Suppressor macrophage (primary cell): ENCODE measurements at places on chromosomes 6 and 20.

- DNase-seq: no peak
These were observed 93.8 kb upstream of the CD93 start for GRCh38 chr20:23179766-23180403.

GRCh38 chr6:118320652-118321051, 227.4 kb upstream of the PLN start:
- DNase-seq: no peak

- peak; percentile 92 for DNase-seq
These were observed at the start of gene IFT52 for GRCh38 chr20:43590392-43591303. Gene IFT52 (plus strand): TSS chr20:43590937. CDS start chr20:43594699, 3,762 bp downstream.

- peak; percentile 58 for DNase-seq
These were observed 45.7 kb downstream of the RAMACL start for GRCh38 chr6:166540631-166541331.

- DNase-seq: peak; percentile 47
These were observed 73.2 kb downstream of the TRERF1 start for GRCh38 chr6:42378536-42378935.

DNA sequence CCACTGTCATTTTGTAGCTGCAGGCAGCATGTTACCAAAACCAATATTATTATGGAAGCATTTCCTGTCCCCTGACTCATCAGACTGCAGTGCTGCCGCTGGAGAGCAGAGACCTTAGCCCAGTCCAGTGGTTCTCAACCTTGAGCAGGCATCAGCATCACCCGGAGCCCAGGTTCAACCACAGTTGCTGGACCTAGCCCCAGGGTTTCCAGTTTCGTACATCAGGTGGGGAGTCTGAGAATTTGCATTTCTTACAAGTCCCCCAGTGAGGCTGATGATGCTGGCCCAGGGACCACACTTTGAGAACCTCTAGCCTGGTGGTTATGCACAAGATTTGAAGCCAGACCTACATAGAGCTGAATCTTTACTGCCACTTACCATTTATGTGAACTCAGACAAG, 47.3 kb downstream of the LY86 start:
- no peak for DNase-seq

DNA sequence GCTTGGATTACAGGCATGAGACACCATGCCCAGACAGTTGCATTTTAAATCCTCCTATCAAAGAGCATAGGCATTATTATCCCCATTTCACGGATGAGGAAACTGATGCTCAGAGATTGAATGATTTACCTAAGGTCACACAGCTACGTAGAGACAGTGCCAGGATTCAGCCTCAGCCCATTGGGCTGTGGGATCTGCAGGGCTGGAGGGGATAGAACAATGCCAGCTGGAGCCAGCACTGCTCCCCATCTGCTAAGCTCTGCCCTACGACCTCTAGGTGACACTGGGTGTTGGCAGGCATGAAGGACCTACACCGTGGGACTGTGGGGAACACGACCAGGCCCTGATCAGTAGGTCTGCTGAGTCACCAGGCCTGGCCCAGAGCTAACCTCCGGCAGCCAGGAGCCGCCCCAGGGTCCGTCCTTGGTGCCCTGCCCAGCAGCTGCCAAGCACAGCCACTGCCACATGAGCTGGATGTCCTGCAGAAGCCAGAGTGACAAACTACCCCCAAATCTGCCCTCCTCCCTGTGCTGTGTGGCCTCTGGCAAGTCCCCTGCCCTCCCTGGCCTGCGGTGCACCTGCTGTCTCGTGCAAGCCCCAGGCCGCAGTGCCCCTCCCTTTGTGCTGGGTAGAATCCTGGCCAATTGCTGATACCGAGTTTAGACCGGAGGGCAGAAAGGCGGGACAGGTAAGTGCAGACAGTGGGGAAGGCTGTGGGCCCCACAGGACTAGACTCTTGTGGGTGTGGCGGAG, 47.6 kb upstream of the PTGIS start:
- DNase-seq: no peak

- DNase-seq: no peak
These were observed 96.1 kb upstream of the ARMC2 start for GRCh38 chr6:108751851-108752732.

DNA sequence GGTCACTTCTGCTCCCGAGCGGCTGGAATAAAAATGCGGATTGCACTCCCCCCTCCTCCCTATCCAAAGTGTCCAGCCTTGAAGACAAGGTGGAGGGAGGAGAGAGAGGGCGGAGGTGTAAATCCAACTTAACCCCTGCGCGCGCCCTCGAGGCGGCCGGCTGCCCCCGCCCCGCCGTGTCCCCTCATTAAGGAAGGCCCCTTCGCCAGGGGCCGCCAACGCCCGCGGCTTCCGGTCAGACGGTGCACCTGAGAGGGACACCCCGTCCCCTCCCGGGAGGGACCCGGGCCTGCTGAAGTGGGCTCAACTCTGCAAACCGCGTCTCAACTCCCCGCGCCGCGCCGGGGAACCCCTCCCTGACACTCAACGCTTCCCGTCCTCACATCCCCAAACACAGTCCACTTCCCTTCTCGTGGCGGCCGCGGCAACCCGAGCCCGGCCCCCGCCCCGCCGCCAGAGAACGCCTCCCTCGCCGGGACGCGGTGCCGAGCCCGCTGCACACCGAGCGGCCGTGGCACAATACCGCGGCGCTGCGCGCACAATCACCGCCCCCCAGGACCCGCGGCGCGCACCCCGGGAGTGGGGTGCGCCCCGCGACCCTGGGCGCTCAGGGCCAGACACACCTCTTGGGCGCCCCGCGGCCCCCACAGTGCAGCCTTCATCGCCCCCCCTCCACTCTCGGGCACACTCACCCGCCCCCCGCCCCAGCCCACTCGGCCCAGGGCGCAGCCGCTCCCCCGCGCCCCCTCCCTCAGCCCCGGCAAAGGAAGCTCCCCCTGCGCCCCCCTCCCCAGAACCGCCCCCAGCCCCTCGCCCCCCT, 102.5 kb downstream of the NOL4L start:
- peak; percentile 63 for DNase-seq

GRCh38 chr6:44388135-44388487, 605 bp downstream of the CDC5L start:
- DNase-seq: no peak

- DNase-seq: peak; percentile 45
These were observed 41.8 kb upstream of the LAMA4 start for GRCh38 chr6:112296122-112296521.

GRCh38 chr20:48822879-48823385, 4.9 kb downstream of the PREX1 start:
- peak; percentile 63 for DNase-seq

- no peak for DNase-seq
These were observed 30.3 kb upstream of the GATA5 start for GRCh38 chr20:62506087-62506486.

DNA sequence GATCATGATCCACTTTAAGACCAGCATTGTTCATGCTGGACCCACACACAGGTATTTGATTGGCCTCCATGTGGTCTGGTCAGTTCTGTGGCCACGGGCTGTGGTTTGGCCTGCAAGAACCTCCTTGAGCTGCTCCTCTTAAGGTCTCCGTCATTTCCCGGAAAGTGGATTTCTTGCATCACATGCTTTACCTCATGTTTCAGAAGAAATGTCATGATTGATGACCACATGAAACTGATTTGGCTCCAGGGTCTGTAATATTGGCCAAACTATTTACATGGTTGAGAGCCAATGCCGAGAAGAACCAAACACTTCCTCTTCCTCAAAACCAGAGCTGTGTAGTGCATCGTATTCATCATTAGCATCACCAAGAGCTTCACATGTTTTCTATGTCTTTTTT, 13.2 kb upstream of the RSPH3 start:
- DNase-seq: peak; percentile 49

DNA sequence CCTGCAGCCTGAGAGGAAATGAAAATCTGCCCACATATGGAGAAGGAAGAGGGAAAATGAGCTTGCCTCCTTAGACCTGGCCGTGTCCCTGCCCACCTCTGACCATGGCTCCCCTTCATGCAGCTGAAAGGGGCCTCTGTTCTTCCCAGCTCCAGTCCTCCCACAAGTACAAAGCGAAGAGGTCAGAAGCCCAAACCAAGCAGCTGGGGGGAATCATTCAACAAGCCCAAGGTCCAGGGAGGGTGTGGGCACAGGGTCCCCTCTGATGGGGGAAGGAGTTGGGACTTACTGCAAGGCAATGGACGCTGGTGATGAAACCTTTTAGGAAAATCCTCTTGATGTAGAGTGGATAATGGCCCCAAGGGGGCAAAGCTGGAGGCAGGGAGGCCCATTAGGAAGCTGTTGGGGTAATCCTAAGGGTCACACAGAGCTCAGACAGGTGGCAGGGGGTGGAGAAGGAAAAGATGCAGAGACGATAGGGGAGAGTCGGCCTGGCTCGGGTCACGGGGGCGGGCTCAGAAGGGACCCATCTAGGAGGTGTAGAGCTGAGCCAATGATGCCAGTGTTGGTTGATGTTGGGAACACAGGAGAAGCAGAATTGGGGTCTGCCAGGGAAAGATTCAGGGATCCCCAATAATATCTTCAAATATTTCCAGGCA, 16.1 kb upstream of the GRM4 start:
- no peak for DNase-seq

DNA sequence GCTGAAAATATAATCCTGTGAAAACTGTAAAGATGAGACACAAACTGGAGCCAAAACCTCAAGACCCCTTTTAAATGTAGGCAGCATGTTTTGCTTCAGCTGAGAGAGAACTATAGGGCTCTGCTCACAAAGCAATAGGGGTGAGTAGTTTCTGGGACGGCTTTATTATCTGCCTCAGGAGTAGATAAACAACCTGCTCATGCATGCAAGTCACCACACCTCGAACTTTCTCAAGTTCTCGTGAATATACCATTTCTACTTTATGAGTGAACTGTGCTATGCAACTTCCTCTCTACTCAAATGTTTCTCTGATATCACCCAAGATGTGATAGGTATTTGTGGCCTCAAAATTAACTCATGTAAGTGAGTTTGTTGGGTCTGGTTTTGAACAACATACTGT, 7.5 kb upstream of the OOEP start:
- DNase-seq: no peak

GRCh38 chr6:372336-372911, 19.1 kb upstream of the IRF4 start:
- DNase-seq: peak; percentile 28

DNA sequence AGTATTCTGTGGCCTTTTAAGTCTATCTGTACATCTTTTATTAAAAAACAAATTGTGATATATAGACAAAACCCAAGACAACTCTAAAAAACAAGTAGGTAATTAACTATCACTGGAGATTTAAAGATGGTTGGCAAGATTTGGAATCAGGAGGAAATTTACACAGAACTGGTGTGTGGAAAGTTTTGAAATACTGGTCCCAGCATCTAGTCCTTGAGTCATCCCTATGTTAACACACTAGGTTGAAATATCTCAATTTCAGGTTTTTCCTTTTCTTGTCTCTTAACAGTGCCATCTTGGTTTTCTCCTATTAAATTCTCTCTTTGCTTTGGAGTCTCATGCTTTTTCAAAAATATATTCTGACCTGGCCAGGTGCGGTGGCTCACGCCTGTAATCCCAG, 27.5 kb downstream of the SASH1 start:
- DNase-seq: no peak

DNA sequence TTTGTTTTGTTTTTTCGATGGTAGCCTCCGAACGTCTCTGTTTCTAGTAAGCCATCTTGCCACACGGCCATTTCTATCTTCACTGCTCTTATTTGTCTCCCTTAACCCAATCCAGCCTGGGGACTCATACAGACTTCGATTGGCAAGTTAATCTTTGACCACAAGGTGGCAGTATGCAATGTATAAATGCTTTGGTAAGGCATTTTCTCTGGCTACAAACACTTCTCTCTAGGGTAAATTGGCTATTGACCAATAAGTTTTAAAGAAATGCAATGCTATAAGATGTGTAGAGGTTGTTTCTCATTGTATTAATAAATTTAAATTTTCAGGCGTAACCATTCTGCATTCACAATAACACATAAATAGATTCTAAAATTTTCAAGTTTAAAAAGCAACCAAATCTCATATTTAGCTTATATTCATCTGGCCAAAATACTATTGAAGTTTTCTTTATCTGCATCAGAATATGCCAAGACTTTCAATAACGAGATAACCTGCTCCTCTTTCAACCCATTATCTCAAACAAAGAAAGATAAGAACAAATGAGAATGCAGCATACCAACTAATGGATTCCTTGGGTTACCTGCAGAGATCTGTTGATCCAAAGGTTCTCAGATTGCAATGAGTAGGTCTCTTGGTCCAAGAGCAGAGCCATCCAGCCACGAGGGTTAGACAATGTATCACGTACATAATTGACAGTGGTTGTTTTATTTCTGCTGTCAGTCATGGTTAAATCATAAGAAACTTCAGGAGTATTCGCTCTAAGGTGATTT, 231.9 kb downstream of the PKHD1 start:
- peak; percentile 63 for DNase-seq

GRCh38 chr20:2237059-2237458, 58.7 kb upstream of the TGM3 start:
- DNase-seq: peak; percentile 35

GRCh38 chr20:61191096-61191495, 61.0 kb upstream of the CDH4 start:
- no peak for DNase-seq

DNA sequence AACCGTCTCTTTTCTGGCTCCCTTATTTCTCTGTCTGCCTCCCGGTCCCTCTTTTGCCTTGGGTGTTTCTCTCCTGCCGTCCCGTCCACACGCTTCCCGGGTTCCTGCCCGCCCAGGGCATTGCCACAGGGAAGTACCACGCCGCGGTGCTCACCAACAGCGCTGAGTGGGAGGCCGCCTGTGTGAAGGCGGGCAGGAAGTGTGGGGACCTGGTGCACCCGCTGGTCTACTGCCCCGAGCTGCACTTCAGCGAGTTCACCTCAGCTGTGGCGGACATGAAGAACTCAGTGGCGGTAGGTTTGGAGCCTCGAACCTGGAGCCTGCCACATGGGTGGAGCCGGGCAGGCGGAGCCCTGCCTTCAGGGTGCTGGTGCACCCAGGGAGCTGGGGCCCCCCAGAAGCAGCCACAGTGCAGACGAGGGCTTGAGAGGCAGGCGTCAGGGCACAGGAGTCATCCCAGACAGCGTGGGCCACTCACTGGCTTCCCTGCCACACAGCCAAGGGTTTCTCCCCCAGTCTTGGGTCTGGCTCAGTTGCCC, 21.3 kb downstream of the NPEPL1 start:
- no peak for DNase-seq

DNA sequence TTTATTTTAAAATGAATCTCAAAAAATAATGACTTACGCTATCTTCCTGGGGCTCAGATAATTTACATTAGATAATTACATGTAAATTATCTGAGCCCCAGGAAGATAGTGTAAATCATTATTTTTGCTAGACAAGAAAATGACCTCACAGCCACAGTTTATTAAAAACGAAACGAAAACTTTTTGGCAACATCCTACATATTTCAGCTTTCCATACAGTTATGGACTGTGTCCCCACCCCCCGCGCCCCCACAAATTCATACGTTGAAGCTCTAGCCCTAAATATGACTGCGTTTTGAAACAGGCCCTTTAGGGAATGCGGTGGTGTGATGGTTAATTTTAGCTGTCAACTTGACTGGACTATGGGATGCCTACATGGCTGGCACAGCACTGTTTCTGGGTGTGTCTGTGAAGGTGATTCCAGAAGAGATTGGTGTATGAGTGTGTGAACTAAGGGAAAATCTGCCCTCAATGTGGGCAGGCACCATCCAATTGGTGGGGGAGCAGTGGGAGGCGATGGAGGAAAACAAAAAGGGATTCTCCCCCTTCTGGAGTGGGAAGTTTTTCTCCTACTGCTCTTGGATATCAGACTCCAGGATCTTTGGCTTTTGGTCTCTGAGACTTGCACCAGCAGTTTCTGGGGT, 52.6 kb downstream of the TRPC4AP start:
- DNase-seq: no peak
